ENCODE measurements at places on chromosomes 6 and 20.

DNA sequence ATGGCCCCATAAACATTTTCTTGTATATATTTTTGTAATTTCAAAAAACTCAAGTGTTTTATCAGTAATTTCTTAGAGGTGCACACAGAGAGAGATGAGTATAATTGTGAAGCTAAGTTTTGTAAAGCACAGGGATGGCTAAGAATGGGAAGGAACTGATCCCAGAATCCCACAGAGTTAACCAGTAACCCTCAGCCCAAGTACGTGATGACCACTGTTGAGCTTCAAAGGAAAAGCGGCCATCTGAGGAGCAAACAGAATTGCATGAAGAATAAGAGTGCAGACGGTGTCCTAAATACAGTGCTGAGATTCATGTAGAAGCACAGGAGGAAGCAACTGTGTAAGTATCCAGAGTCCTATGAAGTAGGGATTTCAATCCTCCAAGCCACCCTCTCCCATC is 28.1 kb upstream of the HLA-C start:
- DNase-seq = no peak

DNA sequence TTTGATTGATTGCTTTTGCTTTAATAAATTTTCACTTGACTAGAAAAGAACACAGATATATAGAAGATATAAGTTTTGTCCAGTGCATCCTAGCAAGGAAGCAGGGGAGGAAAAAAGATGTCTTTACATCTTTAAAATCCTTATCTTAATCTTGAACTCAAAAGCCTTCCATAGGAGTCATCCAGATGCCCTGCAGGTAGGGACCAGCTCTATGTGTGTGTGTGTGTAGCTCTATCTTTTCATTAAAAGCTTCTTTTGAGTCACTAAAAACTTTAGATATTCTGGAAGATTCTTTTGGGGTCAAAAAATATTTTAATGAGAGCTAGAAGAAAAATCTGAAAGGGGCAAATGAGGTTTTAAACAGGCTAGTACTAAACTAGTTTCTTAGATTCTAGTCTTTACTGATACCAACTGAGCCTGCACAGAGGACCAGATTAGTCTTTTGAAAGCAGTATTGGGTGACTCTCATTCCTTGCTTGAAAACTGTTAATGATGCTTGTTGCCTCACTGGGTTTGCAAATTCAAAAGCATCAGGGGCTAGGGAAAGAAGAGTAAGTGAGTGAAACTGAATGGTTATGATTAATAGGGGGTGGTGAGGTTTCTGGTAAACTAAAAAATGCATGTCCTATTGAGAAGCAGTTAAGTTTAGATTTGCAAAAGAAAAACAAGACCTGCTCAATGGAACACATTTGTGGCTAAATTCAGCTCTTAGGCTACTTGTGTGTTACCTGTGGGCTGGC is 40.6 kb upstream of the JAG1 start:
- DNase-seq = no peak

DNA sequence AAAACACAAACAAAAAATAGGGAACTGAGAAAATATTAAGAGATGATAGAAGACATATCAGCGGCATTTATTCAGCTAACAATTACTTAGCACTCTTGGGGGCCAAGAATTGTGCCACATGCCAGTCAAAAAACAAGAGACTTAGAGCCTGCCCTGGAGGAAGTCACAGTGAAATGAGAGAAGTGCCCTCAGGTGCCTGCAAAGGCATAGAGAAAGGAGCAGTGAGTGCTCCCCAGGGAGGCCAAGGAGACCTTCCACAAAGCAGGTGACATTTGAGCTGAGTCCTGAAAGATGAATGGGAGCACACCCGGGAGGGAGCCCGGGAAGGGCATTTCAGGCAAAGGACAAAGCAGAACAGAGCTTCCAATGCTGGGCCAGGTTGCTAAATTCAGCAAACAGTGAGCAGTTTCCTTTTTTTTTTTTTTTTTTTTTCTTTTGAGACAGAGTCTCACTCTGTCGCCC is 184.7 kb upstream of the JARID2 start:
- DNase-seq = no peak

GRCh38 chr6:136823128-136823660 is 802 bp downstream of the PEX7 start:
- DNase-seq = no peak

DNA sequence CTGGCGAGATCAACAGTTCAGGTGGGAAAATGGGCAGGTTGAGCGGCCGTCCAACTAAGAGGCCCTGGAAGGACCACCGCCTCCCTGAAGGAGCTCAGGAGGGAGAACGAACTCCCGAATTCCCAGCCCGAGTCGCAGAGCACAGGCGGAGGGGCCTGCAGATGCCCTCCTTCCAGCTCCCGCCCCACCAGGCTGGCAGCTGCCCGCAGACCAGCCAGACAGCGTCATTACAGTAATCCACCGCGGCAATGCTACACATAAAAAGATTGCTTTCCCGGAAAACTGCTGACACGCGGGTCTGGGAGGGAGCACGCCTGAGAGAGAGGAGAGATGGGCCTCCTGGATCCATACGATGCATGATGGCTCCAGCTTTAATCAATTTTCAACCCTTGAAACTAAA is 30.5 kb upstream of the SLCO4A1 start:
- no peak for DNase-seq

Measured in vagina (tissue), 2 donors.